ENCODE measurements at places on chromosomes 7 and 10.

GRCh38 chr7:117053432-117053831 lies 100.1 kb downstream of the ST7 start:
- DNase-seq: no peak

DNA sequence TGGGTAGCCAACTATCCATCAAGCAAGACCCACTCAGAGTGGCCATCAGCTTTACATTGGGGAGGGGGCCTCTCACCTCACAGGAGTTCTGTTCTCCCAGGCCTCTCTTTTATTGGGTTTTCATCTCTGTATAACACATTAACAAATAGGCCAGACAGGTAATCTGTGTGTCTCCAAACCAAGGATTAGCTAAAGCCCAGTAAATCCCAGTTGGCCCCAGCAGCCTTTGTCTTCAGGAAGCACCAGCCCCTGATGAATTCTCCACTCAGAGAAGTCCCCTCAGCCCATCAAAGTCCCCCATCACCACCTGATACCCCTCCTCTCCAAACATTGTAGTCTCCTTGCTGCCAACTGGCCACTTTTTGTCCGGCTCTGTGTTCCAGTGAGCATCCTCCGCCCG lies 16.9 kb upstream of the SLF2 start:
- no peak for DNase-seq

DNA sequence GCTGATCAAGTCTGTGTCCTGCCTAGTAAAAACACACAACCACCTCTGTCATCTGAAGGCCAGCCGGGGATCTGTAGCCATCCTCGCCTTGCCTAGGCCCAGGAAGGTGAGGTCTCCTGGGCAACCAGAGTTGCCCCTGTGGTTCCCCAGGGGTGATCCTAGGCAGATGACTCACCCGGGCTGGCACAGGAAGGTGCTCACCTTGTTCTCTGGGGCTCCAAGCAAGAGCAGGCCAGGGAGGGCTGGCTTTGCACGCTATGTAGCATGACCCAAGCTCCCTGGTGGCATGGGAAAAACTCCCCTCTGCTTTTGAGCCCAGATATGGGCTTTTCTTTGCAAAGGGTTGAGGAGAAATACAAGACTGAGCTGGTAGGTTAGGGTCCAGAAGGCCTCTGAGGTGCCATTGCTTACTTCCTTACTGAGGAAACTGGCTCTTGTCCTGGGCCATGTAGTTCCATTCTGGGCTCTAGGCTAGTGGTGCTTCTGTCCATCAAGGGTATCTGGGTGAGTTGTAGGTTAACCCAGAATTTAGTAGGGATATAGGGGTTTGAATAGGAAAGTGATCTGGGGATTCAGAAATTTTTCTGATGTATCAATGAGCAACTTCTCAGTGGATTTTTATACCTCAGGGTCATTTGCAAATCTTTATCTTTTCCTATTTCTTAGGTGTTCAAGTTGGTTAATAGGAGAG lies 112.0 kb downstream of the NT5C2 start:
- DNase-seq: no peak

DNA sequence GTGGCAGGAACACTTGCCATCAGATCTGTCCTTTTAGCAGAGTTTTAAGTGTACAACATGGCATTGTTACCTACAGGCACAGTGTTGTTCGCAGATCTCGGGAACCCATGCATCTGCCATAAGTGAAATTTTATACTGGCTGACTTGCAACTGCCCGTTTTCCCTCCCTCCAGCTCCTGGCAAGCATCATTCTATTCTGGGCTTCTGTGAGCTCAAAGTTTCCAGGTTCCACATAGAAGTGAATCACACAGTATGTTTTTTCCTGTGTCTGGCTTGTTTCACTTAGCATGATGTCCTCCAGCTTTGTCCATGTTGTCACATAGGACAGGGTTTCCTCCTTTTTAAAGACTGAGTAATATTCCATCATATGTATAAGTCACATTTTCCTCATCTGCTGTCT lies 56.6 kb downstream of the C10orf143 start:
- DNase-seq: no peak

DNA sequence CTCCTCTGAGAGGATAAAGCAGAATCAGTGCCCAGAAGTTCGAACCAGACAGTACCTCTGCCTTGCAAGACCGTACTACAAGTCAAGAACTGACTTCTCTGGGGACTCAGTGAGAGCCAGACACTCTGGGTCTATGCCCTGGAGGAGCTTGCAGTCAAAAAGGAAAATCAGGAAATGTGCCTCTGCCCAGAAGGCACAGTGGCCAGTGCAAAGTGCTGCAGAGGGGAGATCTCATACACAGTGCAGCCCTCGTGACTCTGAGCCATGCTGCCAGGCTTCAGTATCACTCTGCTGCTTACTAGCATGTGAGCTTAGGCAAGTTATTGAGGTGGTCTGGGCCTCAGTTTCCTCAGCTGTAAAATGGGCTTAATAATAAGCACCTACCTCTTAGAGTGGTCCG lies 144.0 kb upstream of the NPY start:
- no peak for DNase-seq

DNA sequence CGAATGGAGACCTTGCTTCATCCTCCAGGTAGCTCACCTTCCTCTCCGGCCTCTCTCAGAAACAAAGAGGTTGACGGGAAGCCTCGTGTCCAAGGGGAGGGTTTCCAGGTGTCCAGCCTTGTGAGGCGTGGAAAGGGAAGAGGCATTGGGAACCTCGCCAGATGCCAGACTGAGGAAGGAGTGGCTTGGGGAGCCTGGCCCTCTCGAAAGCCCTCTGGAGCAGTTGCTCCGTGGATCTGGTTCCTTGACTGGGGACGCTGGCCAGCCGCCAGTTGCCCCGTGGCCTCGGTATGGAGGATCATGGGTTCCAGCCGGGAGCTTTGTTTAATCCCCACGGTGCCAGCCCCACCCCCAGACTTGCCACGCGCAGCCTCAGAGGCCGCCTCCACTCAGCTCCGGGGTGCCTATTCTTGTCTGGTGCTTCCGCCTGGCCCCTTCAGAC lies 30.3 kb upstream of the SUN1 start:
- no peak for DNase-seq

GRCh38 chr10:43090188-43090587 lies 13.3 kb downstream of the RET start:
- DNase-seq: no peak

DNA sequence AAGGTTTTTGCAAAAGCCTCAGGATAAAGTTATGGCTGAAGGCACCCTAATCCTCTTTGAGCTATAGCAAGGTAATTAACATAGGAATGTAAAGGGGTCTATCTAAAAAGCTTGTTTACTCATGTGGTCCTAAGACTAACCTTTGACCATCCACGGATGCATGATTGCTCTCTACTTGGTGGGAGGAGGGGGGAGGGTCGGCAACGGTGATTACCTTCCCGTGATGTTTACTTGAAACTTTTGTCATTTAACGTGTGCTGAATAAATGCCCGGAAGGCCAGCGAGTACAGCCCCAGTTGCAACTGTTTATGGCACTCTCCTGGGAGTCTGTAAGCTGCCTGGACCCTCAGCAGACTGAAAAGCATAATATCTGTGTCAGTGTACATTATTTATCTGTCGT lies 78.9 kb upstream of the GPR22 start:
- DNase-seq: no peak

DNA sequence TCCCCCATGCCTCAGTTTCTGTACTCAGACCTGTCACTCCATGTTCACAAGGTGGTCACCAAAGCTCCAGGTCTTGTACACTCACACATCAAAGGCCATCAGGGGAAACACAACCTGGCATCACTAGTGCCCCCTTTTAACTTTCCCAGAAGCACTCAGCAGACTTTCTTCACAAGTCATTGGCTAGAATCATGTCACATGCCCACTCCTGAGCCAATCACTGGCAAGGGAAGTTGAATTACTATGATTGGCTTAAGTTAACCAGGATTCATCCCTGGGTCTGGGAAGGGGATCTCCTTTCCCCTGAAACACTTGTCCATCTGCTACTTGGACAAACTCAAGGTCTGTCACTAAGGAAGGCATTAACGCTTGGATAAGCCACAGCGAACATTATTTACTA lies 193.8 kb upstream of the PLXNA4 start:
- no peak for DNase-seq

- DNase-seq: peak; percentile 65
Observed at GRCh38 chr10:11178606-11179515, 161.2 kb downstream of the CELF2 start.
